ENCODE measurements at places on chromosomes 13 and 19. TPM values are rescaled to one million over a fixed set of nuclear protein-coding genes. Genes with fewer than 3 reads are reported as not detected.

ZNF578 gene
- total RNA-seq: 2.5 TPM

ZNF837 gene
- total RNA-seq: 1.8 TPM

- DNase-seq: no peak
Observed at GRCh38 chr19:8731428-8732169, 10.2 kb downstream of the OR2Z1 start.

DNA sequence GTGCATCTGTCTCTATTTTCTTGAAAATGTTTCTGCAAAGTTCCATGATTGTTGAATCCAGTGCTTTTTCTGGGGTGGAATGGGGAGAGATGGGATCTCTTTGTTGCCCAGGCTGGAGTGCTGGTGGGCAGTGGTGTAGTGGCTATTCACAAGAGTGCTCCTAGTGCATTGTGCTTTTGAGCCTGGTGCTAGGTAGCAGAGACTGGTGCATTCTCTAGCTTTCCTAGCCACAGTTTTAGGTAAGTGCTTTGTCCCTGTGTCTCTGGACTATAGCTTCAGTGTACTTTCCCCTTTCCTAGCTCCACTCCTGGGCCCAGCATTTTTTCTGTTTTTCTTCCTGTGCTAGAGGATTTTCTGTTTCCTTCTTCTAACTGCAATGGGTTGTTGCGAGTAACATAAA lies 825.6 kb downstream of the SLITRK6 start:
- DNase-seq: no peak

DNA sequence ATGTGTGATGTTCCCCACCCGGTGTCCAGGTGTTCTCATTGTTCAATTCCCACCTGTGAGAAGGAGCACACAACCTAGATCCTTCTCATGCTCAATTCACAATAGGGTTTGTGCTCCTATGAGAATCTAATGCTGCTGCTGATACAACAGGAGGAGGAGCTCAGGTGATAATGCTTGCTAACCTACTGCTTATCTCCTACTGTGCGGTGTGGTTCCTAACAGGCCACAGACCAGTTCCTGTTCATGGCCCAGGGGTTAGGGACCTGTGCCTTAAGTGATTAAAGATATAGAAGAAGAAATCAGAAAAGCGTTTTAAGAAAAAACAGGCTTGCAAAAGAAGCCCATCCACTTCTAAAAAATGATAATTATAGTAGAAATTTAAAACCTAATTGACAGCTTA lies 17.5 kb downstream of the DLEU7 start:
- no peak for DNase-seq

All from aorta (tissue), 5 donors.